Caco-2 (cell line): ENCODE measurements at places on chromosomes 16 and 17. TPM values are rescaled to one million over a fixed set of nuclear protein-coding genes. Genes with fewer than 3 reads are reported as not detected.

DNA sequence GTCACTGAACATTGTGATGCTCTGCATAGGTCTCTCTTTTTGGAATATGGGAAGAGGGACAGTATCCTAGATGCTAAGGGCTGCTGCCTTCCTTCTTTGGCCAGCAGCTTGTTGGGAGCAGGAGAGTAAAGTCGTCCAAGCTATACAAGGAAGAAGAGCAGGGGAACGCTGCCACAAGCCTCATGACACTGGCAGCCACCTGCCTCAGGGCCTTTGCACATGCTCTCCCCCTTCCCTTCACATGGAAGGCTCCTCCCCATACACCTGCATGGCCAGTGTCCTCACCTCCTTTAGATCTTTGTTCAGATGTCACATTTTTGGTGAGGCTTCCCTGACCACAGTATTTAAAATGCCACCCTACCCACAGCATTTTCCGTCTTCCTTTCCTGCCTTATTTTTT, 78.1 kb upstream of the CRHR1 start:
- peaks cover 14% of the 10 kb centered on the region for H3K4me1 ChIP-seq
- no peak overlapping the region for H3K4me3 ChIP-seq
- no peak overlapping the region for H3K27ac ChIP-seq
- no peaks in the 10 kb centered on the region for H3K27me3 ChIP-seq
- H3K36me3 ChIP-seq, result no peaks in the 10 kb centered on the region

DNA sequence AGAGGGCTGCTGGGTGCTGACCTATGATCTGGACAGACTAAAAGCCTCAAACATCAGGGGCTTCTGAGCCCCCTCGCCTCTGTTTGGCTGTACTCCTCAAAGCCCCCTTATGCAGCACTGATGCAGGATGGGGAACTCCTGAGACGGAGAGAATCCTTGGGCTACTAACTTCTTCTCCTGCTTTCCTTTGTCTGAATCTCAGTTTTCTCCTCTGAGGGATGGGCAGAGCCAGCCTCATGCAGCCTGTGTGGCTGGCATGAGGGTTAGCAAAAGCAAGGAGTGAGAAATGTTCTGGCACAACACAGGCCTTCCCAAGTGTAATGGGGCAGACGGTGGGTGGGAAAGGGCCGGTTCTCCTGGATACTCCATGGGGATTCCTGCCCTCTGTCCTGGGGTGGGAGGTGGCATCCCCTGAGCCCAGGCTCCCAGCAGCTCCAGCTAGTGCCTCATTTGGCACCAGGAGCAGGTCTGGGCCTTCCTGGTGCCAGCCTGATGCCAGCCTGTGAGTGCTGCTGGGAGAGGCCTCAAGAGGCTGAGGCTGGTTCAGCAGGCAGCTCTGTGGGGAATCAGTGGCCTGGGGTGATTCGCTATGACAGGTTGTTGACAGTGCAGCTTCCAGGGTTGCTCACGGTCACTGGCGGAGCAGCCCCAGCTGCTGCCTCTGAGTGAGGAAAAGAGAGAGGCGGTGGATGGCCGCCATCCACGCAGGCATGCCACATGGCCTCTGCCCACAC, 4.0 kb upstream of the BRD7 start:
- no peak overlapping the region for H3K27ac ChIP-seq
- H3K4me3 ChIP-seq, result no peak overlapping the region
- no peak for DNase-seq
- H3K4me1 ChIP-seq, result peaks cover 11% of the 10 kb centered on the region; the same call in 1 of the 2 replicates

CTRB1 gene
- not detected in 2 replicates for total RNA-seq

SEPTIN1 gene
- total RNA-seq, result 0.21 and 0.34 TPM in 2 replicates

TBX2 gene
- total RNA-seq, result 8.9 and 11.5 TPM in 2 replicates
